Activated naive CD4-positive, alpha-beta T cell treated with Interleukin-2 at 50 U/mL for 16 hours (primary cell): ENCODE measurements at places on chromosomes 4 and X.

GRCh38 chr4:125732632-125733031 lies 417.9 kb downstream of the FAT4 start:
- no peak for DNase-seq

DNA sequence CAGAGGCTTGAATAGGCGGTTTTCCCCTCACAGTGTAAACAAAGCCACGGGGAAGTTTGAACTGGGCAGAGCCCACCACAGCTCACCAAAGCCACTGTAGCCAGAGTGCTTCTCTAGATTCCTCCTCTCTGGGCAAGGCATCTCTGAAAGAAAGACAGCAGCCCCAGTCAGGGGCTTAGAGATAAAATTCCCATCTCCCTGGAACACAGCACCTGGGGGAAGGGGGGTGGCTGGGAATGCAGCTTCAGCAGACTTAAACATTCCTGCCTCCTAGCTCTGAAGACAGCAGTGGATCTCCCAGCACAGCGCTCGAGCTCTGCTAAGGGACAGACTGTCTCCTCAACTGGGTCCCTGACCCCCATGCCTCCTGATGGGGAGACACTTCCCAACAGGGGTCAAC lies 44.0 kb upstream of the USP38 start:
- DNase-seq, result no peak

DNA sequence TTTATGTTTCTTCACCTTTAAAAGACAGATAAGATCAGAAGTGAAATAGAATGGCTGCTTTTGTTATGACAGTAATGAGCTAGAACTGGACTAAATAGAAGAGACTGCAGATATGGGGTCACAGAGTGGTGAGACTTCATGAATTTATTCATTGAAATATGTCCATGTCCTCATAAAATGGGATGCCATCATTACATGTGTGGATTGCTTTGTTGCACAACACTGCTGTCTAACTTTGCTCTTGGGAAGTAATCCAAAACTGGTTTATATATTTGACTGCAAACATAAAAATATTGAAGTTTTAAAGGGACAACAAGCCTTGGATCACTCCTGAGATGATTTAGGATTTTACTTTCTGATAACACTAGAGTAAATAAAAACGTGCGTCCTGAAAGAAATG lies 209.2 kb upstream of the FAT4 start:
- no peak for DNase-seq

- no peak for DNase-seq
Measured at GRCh38 chrX:131066237-131066636, 8.1 kb downstream of the ARHGAP36 start.

DNA sequence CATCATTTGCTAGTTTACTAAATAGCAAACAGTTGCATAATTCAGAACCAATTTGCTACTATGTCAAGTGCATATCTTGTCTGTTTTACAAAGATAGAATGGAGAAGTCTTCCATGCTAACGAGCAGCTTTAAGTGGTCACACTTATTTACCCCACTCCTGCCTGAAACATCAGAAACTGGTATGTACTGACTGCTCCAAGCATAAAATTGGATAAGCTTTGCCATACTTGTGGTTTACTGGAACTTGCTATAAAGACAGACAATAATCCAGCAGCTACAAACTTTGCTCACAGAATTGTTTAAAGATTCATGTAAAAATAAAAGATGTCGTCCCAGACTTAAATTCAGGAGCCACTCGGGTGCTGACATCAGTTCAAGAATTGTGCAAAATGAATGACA lies 13.3 kb upstream of the CDKL2 start:
- no peak for DNase-seq

DNA sequence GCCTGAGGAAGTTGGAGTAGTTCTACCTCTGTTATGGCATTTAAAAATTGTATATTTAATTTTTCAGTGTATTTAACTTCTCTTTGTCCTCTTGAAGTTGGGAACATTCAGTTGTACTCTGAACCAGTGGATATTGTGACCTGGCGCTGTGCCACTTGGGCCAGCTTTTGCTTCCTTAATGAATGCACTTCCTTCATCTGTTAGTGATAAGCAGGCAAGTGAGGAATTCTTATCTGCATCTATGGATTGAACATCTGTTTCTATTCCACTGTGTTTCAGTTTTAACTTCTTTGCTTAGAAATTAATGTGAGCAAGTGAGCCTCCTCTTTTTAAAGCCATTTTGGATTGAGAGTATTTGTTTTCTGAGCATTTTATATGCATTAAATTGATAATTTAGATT lies 128.3 kb downstream of the UCHL1 start:
- no peak for DNase-seq

DNA sequence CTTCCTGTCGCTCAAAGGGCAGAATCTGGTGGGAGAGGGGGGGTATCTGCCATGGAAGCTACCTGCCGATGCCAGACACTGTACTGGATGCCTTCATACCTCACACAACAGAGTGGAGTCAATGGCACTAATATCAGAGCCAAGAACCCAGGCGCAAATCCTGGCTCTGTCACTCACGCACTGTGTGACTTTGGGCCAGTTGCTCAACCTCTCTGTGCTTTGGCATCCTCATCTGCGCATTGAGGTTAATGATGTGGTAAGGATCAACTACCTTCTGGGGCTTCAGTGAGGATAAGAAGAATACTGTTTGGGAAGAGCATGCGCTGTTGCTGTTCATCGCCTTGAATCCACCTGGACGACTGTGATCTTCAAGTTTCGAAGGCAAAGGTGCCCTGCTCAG lies 70.6 kb downstream of the PPP2R2C start:
- no peak for DNase-seq
